NCI-H1694 (cell line): ENCODE measurements at places on chromosomes 13 and 19.

DNA sequence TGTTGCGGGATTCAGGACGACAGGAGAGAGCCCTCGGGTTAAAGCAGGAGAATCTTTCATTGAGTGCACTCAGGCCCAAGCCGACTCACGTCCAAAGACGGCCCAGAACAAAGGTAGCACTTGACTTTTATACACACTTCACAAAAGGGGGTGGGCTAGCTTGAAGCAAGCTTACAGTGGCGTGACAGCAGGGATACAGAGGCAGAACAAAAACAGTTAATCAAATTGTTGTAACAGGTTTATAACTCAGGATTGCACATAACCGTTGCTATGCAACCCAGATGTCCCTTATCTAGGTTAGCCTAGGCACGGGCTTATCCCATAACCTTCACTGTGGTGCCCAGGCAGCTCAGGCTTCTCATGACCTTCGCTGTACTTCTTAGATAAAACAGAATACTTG, 2.0 kb downstream of the MED25 start:
- DNase-seq: no peak

DNA sequence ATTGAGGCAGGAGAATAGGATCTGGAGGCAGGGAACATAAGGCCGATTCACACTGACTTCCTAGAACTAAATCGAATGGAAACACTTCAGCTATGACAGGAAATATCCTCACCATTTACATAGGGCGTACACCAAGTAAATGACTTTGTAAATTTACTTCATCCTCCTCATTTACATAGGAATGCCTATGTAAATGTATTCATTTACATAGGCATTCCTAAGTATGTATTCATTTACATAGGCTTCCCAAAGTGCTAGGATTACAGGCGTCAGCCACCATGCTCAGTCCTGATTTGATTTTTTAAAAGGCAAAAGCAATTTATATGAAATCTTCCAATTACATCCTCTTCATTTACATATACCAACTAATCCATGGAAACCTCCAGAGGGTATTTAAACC, 133.1 kb upstream of the RFC3 start:
- DNase-seq: no peak

DNA sequence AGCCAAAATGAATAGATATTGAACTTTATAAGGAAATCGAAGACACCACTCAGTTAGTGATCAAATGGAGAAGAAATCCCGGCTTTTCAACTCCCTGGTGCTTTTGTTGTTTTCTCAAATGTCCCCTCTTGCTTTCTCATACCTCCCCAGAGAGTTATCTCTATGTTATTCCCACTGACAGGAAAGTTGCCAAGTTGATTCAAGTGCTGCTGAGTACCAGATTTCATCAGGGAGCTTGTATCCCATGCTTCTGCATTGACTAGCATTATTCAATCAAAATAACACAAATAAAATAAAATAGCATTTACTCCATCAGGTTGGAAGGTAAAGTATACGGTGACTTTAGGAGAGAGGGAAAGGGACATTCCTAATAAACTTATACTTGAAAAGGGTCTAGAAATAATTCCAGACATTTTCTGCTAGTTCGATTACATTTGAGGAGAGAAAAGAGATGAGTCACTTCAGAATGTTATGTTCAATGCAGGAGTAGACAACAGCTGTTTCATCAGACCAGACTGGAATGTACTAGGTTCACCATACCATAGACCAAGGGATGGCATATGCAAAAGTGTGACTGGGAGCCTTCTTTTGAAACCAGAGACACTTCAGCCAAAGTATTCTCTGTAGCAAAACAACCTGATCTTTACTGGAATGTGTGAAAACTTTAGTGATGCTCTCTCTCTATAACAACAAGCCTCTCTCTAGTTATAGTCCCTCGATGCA, 397.8 kb downstream of the FGF14 start:
- no peak for DNase-seq

- DNase-seq: no peak
Observed at GRCh38 chr19:1063030-1063908, 3.7 kb upstream of the ARHGAP45 start.

DNA sequence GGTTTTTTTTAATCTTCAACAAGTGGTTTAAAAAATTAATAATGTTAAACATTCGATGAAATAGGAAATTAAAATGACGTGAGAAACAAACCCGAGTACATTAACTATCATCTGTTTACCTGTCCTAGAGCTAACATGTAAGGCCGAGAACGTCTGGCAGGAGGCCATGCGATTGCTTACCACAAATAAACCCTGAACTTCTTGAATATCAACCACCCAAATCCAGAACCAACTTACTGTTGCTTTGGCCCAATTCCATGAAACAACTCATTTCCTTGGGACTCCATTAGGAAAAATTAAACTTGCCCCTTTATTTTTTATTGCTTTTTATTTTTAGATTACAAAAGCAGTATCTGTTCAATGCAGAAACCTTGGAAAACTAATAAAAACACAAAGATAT, 228.9 kb upstream of the IRS2 start:
- no peak for DNase-seq

GRCh38 chr19:19444681-19445155, 39.2 kb downstream of the GATAD2A start:
- DNase-seq: no peak

- no peak for DNase-seq
Observed at GRCh38 chr19:5138606-5139582, 170.0 kb downstream of the KDM4B start.

GRCh38 chr13:83798731-83799130, 83.5 kb downstream of the SLITRK1 start:
- DNase-seq: no peak

DNA sequence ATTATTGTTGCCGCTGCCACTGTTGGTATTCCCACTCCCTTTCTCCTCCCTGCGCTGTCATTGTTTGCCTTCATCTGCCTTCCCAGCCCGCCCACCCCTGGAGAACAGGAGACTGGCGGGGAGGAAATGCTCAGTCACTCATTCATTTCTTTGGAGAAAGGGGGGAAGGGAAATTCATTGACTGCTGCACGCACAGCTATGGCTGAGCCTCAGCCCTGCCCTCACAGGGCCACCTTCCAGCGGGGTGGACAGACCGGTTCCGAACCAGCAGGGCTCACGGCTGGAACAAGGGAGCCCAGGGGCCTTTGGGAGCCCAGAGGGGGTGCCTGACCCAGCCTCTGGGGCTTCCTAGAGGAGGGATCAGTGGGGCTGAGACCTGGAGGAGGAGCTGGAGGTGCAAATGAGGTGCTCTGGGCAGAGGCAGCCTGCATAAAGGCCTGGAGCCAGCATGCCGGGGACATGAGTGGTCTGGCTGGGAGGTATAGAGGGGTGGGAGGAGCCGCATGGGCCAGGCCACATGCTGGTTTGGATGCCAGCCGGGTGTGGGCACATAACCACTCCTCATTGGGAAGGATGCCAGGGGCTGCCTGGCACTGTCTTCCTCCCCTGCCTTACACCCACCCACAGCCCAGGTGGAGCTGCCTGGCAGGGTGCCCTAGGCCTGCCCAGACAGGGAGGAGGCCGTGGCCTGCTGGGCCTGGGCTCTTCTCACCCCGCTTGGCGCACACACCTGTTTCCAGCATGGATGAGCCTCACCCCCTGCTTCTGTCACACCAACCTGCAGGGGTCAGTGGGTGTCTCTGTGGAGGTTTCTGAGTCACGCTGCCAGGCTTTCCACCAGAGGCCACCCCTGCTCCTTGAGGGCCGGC, 26.8 kb downstream of the PPP5C start:
- peak; percentile 97 for DNase-seq

GRCh38 chr13:33494596-33495204, 209.1 kb upstream of the STARD13 start:
- DNase-seq: no peak

DNA sequence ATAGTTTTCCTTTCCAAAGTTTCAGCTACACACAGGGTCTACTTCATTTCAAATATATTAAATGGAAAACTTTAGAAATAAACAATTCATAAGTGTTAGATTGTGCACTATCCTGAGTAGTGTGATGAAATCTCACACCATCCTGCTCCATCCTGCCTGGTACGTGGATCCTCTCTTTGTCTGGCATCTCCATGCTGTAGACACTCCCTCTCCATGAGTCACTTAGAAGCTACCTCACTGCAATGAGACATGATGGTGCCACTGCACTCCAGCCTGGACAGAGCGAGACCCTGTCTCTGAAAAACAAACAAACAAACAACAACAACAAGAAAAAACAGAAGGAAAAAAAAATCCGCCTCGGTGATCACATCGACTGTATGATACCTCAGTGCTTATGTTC, 191.8 kb downstream of the PCCA start:
- no peak for DNase-seq

GRCh38 chr13:40596484-40596883, 70.0 kb downstream of the FOXO1 start:
- DNase-seq: no peak

GRCh38 chr13:49419276-49419675, 24.6 kb downstream of the CAB39L start:
- no peak for DNase-seq

DNA sequence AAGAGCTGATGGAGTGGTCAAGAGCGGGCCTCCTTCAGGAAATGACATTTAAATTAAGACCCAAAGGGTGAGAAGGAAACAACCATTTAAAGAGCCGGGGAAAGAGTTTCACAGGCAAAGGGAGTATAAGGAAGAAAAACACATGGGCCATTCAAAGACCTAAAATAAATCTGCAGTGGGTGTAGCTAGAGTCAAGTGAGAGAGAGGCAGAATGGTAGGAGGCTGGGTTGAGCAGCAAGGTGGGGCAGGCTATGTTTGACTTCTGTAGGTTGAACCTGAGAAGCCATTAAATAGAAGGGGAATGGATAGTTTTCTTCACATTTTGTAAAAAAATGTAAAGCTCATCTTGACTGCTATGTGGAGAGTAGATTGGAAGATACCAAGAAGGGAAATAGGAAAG, 183.8 kb downstream of the LACC1 start:
- no peak for DNase-seq

GRCh38 chr13:98295371-98295770, 118.3 kb upstream of the RNF113B start:
- no peak for DNase-seq

DNA sequence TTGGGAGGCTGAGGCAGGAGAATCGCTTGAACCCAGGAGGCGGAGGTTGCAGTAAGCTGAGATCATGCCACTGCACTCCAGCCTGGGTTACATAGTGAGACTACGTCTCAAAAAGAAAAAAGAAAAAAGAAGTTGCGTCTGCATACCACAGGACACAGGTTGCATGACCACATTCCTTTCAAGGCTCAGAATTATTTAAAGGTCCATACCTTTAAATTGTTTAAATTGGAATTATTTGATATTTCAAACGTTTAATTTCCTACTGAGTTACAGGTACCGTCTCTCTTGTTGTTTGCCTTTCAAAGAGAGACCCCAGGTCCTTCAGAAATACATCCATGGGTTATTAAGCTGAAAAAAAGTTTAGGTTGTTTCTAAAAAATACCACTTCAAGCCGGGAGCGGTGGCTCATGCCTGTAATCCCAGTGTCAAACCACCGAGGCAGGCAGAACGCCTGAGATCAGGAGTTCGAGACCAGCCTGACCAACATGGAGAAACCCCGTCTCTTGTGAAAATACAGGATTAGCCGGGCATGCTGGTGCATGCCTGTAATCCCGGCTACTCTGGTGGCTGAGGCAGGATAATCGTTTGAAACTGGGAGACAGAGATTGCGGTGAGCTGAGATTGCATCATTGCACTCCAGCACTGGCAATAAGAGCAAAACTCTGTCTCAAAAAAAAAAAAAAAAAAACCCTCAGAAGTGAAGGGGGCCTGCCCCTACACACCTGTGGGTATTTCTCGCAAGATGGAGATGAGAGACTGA, 18.6 kb downstream of the ZNF816 start:
- no peak for DNase-seq

- DNase-seq: no peak
Observed at GRCh38 chr13:99913167-99913566, 58.4 kb downstream of the ZIC5 start.

DNA sequence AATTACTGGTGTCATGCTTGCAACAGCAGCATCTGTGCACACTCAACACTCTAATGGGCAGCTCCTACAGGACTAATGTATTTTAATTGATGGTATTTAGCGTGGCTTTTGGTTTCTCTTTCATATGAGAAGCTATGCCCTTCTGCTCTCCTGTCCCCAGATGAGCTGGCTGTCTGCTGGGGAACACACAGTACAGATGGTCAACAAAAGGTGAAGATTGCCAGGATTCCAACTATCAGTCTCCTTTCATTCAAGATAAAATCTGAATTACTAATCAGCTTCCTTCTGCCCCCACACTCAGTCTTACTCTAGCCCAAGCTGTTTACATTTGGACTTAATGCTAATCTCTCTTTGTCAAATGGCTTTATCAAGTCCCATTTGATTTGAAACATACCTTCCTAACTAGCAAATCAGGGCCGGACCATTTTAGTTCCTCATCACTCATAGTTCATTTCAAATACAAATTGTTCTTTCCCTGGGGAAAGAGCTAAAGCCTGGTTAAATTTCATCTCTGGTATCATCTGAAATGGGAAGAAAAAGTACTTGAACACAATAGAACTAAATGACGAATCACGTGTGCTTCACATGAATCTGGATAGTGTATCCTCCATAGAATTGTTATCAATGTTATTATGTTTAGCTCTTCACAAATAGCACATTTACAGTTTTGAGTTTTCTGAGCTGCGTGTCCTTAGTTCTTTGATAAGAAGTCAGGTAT, 988.0 kb downstream of the PCDH17 start:
- DNase-seq: peak; percentile 32

GRCh38 chr13:109728061-109728460, 58.3 kb downstream of the IRS2 start:
- DNase-seq: no peak

GRCh38 chr19:52536448-52536800, 9.0 kb downstream of the ZNF808 start:
- no peak for DNase-seq

GRCh38 chr19:17090583-17090982, 15.0 kb downstream of the MYO9B start:
- DNase-seq: no peak

DNA sequence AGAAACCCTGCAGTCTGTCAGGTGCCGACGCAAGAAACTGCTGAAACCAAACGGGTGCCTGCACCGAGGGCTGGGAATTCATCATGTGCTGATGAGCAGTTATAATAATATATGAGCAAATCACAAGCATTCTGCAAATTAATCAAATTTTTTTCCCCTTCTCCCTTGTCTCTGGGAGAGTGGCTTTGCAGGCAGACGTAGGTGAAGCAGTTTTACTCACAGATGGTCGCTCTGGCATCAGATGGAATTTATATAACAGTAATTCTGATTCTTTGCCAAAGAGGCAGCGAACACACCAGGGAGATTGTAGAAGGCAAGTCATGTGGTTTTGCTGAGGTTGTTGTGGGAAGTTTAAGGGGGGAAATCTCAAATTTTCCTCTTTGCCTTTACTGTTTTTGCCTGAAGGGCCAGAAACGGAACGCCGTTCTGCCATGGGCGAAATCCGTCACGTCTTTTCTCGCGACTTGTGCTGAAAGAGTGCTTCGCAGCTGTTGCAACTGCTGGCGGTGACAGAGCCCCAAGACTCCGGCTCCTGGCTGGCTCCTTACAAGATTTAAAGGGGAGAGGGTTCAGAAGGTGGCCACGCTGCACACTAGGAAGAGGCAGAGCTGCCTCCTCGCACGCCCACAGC, 320.1 kb downstream of the ZNF536 start:
- DNase-seq: peak; percentile 11

DNA sequence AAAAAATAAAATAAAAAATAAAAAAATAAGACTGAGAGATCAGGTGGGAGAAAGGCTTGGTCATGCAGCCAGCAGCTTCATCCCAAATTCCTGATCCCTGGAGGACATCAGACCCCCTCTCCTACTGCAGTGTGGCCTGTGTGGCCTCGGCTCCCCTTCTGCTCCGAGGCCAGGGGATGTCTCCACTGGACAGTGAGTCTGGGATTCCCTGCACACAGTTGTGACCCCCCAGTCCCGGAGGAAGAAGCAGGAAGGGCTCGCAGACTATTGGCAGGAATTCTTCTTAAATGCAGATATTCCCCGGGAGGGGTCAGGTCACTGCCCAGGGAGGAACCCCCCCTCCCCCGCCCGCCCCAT, 41.9 kb downstream of the ZNF627 start:
- DNase-seq: no peak
